ENCODE measurements at places on chromosomes 5 and 9.

DNA sequence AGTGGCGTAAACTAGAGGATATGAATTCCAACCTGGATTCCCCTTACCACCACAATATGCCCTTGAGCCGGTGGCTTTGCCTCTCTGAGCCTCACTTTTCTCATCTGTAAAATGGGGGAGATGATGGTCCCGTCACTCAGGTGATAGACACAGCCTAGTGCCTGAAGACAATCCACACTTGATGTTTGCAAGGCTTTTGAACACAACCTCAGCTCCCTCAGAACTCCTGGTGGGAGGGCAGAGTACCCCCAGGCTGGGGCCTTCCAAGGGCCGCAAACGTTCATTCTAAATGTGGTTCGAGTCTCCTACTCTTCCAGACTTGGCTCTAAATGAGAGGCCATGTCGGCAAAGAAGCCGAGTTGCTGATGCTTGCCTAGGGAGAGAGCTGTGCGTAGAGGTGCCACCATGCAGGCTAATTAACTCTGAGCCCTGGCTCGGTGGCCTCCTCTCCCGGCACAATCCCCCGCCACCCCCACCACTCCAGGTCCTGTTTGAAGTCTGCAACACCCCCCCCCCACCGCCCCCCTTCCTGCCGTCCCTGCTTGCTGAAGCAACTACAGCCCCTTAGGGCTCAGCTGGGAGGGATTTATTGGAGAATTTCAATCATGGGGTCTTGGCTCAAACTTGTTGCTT is 97.7 kb upstream of the LMX1B start:
- DNase-seq: no peak

DNA sequence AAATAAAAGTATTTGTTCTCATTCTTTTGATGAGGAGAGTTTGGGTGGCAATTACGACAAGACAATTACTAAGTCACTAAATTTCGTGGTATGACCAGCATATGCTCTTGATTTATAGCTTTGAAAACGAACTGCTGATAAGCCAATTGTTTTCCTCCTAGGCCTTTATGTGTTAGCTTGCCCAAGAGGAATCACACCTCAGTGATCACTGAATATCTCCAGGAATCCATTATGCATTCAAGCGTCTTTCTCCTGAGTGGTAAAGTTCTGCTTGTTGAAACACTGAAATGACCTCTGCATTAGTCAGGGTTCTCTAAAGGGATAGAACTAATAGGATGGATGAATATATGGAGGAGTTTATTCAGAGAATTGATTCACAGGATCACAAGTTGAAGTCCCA is 677.7 kb upstream of the MEF2C start:
- DNase-seq: no peak

DNA sequence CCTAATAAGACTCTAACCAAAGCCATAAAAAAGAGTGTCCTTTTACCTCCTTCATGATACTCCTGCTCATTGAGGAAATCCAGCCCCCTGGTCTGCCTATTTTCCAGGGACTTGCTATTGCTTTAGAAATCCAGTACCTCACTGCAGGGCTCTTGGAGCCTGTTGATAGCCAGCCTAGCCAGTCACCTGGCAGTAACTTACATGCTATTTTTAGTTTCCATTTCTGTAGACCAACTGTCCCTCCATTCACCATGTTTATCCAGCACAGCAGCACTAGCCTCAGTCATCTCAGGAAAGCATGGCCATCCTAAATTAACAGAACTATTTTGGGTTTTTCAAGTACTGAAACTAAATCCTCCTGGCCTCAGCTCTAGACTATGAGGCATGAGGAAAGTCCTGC is 91.5 kb upstream of the PHF24 start:
- no peak for DNase-seq

DNA sequence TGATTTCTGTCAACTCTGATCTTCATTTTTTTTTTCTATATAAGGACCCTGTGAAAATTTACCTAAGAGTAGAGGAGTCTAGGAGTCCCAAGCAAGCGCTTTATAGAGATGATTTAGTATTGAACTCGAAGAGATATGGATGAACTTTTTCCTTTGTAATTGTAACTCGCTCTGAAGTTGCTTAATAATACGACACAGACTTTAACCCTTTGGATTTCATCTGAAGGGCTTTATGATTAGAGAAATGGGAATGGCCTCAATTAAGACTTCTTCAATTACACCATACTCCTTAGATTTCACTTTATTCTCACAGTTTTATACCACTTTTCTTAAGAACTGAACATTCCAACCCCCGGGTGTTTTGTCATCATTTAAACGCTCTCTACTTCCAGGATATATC is 647.7 kb downstream of the HTR1A start:
- no peak for DNase-seq

DNA sequence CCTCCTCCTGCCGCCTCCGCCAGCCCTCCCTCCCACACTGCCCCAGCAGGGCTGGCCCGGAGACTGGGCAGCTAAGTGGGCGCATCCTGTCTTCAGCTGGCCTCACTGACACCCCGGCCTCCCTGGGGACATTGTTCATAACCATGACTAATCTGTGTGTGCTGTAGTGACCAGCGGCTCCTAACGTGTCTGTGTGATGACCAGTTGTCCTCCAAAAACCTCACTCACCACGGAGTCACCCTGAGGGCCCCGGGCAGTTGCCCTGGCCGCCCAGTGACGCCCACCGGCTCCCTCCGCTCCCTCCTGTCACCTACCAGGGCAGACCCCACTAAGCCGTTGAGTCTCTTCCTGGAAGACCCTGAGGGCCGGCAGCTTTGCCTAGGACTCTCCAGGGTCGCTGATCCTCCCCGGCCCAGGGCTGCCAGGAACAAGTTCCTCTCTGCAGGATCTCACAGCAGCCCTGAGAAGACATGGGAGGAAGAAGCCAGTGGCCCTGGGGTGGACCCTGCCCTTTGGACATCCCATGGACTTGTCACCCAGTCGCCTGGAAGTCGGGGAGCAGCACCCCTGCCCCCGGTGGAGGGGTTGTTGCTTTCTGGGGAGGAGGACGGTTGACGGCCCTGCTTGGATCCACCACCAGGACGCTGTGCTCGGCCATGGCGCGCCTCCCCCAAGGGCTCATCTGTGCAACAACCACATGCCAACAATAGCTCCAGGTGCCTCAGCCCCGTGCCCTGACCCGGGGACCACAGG is 110.2 kb upstream of the LMX1B start:
- DNase-seq: no peak

Measured in right atrium auricular region (tissue), 2 donors.